CD4-positive, alpha-beta T cell treated with Interleukin-1 beta for 1 hour (primary cell): ENCODE measurements at places on chromosomes 1 and 21.
A peak's percentile ranks its signal among the peaks of the same experiment; 100 is the strongest.

- no peak for DNase-seq
Measured at GRCh38 chr21:9759972-9760371, 761.4 kb upstream of the TPTE start.

GRCh38 chr1:155066777-155067176 lies 3.2 kb downstream of the EFNA4 start:
- DNase-seq: no peak

- no peak for DNase-seq
Measured at GRCh38 chr1:208254862-208255261, 10.7 kb upstream of the PLXNA2 start.

GRCh38 chr1:245858022-245858721 lies 648.9 kb downstream of the SMYD3 start:
- DNase-seq: no peak

- DNase-seq: no peak
Measured at GRCh38 chr1:150981177-150981804, 801 bp upstream of the ANXA9 start.

DNA sequence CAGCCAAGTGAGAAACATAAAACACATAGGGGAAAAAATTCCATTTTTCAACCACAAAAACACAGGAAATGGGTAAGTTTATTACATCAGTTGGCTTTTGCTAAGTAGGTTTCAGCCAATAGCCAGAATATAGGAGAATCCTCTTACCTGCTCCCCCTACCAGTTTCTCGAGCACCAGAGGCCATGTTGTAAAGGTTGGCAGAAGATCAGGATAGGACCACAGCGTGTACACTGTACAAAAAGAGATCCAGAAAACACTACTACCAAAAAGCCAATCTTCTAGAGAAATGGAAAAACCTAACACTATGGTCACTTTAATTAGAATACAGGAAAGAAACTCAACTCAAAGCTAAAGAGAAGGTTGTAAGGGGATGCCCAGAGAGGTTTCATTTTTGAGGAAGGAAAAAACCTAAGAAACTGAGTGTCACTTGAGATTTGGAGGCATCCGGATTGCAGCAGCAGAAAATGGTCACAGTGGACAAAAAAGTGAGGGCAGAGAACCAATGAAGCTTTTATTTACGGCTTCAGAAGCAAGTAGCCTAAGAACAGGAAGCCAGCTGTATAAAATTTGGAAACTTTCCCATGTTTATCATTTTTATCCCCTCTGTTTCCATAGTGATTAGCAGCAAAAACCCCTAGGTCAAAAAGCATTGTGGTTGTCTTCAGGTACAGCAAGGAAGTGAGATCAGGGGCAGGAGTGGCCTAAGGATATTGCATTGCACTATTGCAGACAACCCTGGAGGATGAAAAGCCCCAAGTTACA lies 2.9 kb downstream of the EIF2D start:
- no peak for DNase-seq

DNA sequence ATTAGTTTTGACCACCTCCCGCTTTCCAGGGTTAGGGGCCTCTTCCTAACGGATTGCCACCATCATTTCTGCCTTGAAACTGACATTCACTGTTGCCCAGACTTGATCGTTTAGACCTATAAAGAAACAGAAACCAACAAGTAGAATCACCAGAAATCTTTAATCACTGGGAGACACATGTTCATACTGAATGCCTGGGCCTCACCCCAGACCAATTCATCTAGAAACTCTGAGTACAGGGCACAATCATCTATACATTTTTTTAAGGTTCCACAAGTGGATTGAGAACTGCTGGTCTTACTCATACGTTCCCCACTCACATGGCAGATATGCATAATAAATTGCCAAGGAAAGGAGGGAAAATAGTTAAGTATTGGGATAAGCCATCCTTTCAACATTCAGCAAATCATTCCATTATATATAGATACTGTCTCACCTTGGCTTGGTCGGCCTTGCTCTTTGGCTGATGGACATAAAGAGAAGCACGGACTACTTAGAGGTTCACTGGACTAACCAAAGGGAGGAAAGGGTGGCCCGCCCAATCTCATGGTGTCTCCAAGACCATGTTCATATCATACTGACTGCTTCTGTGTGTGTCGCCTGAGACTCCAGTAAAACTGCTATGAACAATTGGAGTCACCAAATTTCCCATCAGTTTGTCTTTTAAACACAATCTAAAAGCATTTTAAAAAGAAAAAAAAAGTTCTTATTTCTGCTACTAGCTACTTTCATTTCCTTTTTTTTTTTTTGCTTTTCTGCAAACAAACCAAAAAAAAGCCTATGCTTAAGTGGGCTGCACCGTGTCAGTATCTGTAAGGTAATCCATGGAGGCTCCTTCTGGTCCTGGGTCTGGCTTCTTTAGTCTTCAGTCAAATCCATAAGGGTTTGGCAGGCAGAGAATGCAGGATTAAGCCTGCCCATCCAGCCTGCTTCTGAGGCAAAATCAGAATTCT lies 9.4 kb upstream of the TARBP1 start:
- DNase-seq: no peak

DNA sequence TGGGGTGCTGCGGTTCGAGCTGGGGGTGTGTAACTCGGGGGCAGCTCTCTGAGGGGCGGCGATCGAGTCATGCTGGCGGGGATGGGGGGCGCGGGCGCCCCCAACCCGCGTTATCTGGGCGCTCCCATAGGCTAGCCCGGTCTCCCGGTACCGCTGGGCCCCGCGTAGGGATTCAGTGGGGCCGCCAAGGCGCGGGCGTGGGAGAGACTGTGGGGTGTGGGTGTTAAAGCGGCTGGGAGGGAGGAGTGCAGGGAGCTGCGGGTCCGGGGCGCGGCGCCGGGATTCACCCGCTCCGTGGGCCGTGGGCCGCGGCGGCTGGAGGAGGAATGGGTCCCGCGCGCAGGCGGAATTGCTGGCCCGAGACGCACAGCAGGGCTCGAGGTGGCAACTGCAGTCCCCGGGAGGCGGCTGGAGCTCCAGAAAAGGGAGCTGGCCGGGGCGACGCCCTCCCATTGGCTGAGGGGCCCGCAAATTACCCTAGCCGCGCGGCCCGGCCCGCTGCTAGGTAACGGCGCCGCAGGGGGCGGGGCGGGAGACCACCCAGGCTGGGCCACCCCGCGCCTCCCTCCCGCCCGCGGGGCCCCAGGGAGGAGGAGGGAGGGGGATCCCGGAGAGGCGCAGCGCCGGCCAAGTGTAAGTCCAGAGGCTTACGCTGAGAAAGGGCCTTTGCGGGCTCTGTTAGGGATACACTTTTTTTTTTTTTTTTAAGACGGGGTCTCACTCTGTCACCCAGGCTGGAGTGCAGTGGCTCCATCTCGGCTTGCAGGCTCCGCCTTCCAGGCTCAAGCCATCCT lies at the start of gene PTCH2:
Gene PTCH2 (minus strand): TSS at position 392 of the 794 bp plus-strand sequence. CDS start 321 bp downstream, at position 71.
- DNase-seq: no peak

GRCh38 chr1:169044296-169044695 lies 62.2 kb upstream of the ATP1B1 start:
- peak; percentile 31 for DNase-seq

GRCh38 chr1:6745073-6745472 lies 40.2 kb upstream of the CAMTA1 start:
- no peak for DNase-seq

DNA sequence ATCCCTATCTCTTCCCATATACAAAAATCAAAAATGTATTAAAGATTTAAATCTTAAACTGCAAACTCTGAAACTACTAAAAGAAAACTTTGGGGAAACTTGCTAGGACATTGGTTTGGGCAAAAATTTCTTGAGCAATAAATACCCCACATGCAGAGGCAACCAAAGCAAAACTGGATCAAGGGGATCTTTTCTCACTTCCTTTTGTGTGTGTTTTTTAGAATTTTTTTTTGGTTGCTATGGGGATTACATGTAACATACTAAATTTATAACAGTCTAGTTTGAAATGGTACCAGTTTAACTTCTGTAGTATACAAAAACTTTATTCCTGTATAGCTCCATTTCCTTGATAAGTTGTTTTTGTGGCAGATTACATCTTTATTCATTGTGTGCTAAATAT lies 16.8 kb downstream of the MAST2 start:
- DNase-seq: no peak

DNA sequence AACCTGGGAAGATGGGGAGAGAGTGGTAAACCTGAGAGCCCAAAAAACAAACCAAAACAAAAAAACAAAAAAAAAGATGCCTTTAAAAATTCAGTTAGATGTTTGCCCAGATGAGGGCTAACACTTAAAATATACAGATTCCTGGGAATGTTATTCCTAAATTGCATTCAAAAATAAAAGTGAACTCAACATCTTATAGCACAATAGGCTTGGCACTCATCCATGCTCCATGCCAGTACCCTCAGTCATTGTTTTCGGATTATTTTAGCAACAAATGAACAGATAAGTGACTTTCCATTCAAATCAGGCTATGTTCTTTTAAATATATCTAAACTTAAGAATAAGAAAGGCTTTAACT lies 3.7 kb downstream of the ATP1A1 start:
- no peak for DNase-seq

GRCh38 chr1:28064064-28064463 lies 24.3 kb downstream of the EYA3 start:
- DNase-seq: no peak
